Renal cortical epithelial cell (primary cell): ENCODE measurements at places on chromosomes 12 and 14.

DNA sequence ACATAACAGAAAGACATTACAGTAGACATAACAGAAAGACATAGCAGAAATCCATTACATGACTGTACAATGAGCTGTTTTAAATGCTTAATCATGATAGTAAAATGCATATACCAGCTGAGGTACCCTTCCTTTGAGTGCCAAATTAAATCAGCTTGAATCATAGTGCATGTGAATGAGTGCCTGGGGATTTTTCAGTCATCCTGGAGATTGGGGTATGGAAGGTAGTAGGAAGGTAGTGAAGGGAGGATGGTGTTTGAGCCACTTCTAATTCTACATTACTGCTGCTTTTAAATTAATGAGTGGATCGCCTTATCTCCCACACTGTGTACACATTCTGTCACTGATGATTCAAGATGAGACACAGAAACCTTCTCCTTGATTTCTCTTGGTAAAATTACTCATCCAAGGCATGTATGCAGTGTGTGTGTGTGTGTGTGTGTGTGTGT is 534.2 kb downstream of the LRFN5 start:
- peak; percentile 36 for DNase-seq

DNA sequence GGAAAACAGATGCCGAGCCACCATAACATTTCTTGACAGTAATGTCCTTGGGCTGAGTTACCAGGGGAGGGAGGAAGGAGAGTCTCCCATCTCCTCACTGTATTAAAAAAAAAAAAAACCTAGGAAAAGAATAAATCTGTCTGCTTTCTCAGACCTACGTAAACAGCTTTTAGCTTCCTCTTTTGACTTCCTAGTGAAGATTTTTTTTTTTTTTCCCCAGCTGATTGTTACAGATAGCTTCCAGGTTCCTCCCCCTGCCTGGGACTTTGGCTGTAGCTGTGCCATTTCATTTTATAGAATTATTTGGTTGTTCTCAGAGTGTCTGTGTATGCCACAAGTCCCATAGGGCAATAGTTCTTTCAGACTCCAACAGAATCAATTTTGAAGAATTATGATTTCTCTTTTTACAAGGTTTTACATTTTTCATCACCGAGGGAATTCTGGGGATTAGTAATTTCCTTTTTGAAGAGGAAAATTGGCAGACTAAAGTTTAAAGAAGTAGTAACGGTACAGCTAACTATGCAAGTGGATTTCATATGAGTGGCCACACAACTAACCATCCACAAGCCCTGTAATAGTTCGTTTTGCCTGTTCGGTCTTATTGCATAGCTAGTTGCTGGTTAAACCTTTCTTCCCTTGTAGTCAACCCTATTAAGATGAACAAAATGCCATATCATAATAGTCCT is 23.1 kb upstream of the GNS start:
- DNase-seq = no peak

- peak; percentile 25 for DNase-seq
Measured at GRCh38 chr12:109153821-109154441, 37.5 kb downstream of the ACACB start.

GRCh38 chr12:11500188-11500860 is 105.0 kb upstream of the PRB2 start:
- peak; percentile 42 for DNase-seq

GRCh38 chr12:130485291-130486145 is 147.8 kb downstream of the PIWIL1 start:
- DNase-seq = no peak

DNA sequence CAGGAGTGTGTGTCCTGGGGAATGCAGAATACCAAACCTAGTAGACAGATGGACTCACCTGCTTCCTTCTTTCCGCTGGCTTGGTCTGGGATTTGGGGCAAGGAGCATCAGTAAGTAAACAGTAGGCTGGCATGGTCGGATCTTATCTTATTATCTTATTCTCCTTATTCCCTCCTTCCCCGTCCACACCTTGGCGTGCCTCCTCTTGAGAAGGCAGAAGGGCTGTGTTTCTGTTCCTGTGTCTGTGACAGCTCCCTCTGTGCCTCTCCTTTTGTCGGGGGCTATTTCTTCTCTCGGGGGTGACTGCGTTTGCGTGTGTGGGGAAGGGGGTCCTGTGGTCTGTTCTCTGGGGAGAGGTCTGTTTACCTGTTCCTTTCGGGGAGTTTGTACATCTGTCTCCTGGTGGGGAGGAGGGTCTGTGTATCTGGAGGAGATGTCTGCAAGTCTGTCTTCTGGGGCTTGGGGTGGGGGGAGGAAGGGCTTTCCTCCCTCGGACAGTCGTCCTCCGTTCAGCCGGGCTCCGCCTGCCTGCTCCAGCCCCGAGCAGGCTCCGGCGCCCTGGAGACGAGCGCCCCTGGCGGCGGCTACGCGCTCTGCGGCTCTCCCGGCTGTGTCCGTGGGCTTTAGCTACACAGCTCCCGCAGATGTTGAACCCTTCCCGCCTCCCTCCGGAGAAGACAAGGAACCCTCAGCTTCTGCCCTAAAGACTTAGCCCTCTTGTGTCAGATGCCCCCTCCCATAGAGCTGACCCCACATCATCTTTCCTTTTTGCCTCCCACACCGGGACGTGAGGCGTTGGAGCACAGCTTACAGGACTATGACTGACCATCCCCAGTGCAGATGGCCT is 4.4 kb downstream of the KRT86 start:
- peak; percentile 42 for DNase-seq

- no peak for DNase-seq
Measured at GRCh38 chr14:76699939-76700590, 61.2 kb upstream of the VASH1 start.

DNA sequence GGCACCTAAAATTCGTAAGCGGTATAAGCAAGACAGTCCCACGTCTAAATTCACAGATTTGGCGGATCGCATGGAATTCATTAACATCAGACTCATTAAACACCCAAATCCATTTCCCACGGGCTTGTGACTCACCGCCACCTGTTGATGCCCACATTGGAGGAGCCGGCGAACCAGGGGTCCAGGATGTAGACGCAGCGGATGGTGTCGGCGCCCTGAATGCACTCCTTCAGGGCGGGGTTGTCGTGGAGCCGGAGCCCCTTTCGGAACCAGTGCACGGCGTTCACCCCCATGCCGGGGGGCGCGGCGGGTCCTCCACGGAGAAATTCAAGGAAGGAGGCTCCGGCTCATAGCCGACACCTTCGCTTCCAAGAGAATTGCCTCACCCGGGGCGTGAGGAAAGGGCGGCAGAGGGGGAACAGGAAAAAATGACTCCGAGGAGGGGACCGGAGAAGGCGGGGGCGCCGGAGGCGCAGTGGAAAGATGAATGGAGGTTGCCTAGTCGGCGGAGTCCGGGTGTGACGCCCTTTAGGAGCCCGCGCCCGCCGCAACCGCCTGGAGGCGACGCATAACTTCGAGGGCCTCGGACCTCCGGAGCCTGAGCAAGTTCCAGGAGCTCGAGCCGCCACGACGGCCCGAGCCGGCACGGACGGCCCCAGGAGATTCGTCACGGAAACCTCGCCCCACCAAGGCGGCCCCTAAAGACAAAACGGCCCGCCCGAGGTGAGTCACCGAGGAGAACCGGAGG is 506 bp downstream of the CRY1 start:
- DNase-seq = peak; percentile 70

DNA sequence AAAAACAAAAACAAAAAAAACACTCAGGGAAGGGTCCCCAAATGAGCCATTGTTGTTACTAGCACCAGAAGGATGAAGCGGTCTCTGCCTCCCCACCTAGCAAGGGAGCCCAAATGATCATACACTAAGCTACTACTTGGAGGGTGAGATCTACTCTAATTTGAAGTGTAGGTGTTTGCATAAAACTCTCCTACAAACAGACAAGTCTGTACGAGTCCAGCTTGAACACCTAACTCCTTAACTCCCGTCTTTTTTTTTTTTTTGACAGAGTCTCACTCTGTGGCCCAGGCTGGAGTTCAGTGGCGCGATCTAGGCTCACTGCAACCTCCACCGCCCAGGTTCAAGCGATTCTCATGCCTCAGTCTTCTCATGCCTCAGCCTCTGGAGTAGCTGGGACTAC is 132.6 kb downstream of the PPM1H start:
- no peak for DNase-seq

DNA sequence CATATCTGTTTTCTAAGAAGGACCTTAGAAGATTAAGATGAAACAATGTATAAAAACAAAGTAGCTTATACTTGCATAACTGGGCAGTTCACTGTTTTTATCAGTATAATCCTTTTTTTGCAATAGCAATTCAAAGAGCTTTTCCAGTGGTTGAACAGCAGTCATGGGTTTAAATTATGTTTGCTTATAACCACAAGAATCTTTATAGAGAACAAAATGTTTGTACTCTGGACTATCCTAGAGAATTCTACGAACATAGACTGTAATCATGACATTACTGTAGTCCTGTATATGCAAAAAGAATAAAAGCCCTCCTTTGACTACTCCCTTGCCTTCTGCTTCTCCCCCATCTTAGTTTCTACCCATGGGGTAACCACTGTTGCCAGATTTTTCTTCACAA is 5.7 kb downstream of the FAM177A1 start:
- peak; percentile 74 for DNase-seq

GRCh38 chr12:186006-186625 is 27.8 kb downstream of the SLC6A12 start:
- no peak for DNase-seq

GRCh38 chr12:49623142-49623904 is at the start of gene PRPF40B:
PRPF40B (plus strand) TSS chr12:49623561; CDS start chr12:49623591, 30 bp downstream.
- DNase-seq = peak; percentile 43

DNA sequence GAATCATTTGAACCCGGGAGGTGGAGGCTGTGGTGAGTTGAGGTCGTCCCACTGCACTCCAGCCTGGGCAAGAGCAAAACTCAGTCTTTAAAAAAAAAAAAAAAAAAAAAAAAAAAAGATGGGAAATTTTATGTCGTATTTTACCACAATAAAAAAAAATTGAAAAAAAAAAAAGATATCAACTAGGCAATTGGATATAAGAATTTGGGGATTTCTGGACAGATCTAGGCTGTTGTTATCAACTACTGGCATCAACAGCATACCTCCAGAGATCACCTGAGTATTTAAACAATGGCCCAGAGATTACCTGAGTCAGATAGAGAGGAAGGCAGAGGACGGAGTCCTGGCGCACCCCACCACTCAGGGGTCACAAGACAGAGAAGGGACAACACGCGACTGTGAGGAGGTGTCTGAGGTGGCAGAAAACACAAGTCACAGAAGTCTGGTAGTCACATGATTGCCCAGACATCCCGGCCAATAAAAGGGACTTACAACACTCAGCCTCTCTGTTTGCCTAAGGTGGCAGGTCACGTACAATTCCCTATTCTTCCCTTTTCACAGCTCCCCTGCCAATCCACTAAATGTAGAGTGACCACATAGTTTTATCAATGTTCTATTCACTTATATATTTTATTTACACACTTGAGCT is 1.8 kb downstream of the SPRING1 start:
- DNase-seq = peak; percentile 15

GRCh38 chr12:101619026-101619786 is 24.4 kb downstream of the MYBPC1 start:
- DNase-seq = no peak

DNA sequence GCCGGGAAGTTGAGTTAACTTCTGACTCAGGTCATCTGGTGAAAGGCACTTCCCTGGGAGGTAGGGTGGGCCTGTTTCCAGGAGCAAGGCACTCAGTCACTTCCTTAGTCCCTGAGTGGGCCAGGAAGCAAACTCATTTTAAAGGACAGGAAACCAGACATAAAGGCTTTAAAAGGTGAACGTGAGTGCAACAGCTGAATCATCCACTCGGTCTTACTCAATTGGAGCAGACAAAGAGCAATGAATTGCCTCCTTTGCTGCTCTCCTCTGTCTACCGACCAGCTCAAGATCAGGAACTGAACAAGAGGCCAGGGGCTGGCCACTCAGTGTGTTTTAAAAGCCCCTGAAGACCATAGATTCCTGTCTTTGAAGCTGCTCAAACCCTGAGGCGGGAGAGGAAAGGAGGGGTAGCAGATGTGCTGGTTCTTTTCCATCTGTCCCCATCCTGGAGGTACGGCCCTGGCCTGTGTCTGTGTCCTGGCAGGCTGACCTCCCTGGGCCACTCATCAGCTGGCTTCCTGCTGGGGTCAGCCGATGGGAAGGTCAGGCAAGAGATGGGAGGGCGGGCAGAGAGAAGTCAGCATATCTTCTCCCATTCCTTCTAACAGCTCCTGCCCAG is 148.9 kb downstream of the PPM1H start:
- peak; percentile 99 for DNase-seq

GRCh38 chr14:23146980-23147379 is 27.9 kb upstream of the CEBPE start:
- no peak for DNase-seq

DNA sequence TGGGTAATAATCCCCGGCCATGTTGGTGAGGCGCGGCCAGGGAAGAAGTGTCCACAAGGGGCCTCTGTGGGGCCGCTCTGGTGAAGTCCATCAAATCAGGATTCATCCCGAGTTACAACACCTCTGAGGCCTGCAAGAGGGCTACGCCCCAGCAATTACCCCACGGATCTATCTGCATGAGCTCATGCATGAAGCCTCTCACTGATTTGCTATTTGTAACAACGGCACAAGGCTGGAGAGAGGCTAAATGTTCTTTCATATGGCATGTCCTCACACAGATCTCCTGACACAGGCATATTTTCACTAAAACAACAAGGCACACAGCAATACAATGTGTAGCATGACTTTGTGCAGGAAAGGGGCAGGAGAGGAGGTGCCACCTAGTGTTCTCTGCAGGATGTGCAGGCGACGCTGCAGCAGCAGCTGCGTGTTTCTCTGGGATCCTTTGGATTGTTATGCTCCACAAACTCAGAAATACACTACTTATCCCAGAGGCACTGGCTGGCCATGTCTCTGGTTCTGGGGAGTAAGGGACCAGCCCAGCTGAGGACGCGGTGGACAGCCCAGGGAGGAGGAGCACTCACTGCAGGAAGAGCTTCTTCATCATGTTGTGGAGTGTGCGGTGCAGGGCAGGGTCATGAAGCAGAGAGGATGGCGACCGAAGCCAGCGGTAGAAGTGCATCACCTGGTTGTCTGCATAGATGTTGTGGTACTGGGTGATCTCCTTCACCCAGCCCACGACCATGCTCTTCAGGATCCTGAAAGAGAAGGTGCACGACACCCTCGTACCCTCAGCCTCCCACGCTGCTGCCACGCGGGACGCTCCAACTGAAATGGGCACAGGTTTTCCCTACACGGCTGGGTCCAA is 20.2 kb downstream of the P2RX2 start:
- DNase-seq = peak; percentile 46

GRCh38 chr12:116964054-116965050 is 53.6 kb downstream of the FBXW8 start:
- DNase-seq = no peak

- no peak for DNase-seq
Measured at GRCh38 chr14:34147461-34147860, 196.6 kb upstream of the EGLN3 start.

- peak; percentile 31 for DNase-seq
Measured at GRCh38 chr12:45388545-45388944, 172.7 kb downstream of the ANO6 start.
